Epithelial cell of esophagus (primary cell): ENCODE measurements at places on chromosomes 13 and 19.
A peak's percentile ranks its signal among the peaks of the same experiment; 100 is the strongest.

DNA sequence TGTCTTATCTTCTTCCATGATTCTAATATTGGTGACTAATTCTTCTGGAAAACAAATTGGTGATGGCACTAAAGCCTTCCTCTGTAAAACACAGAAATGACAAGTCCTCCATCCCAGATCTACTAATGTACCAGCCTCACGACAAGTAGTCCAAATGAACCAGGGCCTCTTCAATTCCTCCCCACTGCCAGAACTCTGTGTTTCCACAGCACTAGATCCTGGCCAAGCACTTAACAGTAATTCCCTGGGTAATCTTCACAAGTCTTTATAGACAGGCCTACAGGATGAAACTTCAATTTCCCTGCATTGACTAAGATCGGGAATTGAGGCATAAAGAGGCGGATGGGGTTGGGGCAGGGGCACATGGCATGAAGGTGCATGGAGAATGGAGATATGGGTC, 52.7 kb downstream of the SIAH3 start:
- DNase-seq = no peak

DNA sequence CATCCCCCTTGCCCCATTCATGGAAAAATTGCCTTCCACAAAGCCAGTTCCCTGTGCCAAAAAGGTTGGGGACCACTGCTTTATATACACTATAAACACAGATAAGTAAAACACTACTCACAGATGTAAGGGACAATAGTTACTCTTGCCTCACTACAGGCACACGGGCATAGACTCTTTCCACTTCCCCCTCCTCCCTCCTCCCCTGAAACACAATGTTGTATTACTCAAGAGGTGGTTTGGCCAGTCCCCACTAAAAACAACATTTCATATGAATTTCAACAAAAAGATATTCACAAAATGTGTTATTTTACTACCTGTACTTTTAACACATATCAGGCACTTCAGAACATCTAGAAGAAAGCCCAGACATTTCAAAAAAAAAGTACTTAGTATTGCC, 45.1 kb downstream of the EPSTI1 start:
- no peak for DNase-seq

- DNase-seq = peak; percentile 30
Measured at GRCh38 chr13:92967923-92968322, 258.7 kb upstream of the GPC6 start.

GRCh38 chr19:11141937-11142527, 13.6 kb downstream of the SPC24 start:
- DNase-seq = no peak

GRCh38 chr19:10718205-10719196, 622 bp downstream of the DNM2 start:
- DNase-seq = peak; percentile 42

DNA sequence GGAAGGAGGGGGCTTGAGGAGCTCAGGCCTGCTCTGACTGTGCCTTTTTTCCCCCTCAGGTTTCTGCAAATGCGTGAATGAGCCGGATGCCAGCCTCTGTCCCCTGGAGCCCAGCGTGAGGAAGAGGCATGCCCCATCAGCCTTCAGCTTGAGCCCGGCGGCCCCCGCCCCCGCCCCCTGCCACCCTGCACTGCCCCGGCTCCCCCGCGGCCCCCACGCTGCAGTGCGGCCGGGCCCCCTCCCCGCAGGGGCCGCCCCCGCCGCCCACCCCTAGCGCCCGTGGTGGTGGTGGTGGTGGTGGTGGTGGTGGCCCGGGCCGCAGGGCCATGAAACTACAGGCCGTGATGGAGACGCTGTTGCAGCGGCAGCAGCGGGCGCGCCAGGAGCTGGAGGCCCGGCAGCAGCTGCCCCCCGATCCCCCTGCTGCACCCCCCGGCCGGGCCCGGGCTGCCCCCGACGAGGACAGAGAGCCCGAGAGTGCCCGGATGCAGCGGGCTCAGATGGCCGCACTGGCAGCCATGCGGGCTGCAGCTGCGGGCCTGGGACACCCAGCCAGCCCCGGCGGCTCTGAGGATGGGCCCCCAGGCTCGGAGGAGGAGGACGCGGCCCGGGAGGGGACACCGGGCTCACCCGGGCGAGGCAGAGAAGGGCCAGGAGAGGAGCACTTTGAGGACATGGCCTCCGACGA, 3.5 kb downstream of the ARID3A start:
- no peak for DNase-seq

GRCh38 chr13:99381766-99382165, 74.6 kb upstream of the GPR183 start:
- DNase-seq = no peak

- no peak for DNase-seq
Measured at GRCh38 chr13:70622796-70623195, 514.5 kb upstream of the KLHL1 start.
